ENCODE measurements at places on chromosomes 1 and 21.

GRCh38 chr1:212482637-212483441 lies 50.1 kb downstream of the NENF start:
- DNase-seq = no peak

- peak; percentile 57 for DNase-seq
Observed at GRCh38 chr1:218249338-218250140, 35.6 kb upstream of the RRP15 start.

GRCh38 chr1:1373815-1374588 lies 1.0 kb downstream of the AURKAIP1 start:
- DNase-seq = no peak

DNA sequence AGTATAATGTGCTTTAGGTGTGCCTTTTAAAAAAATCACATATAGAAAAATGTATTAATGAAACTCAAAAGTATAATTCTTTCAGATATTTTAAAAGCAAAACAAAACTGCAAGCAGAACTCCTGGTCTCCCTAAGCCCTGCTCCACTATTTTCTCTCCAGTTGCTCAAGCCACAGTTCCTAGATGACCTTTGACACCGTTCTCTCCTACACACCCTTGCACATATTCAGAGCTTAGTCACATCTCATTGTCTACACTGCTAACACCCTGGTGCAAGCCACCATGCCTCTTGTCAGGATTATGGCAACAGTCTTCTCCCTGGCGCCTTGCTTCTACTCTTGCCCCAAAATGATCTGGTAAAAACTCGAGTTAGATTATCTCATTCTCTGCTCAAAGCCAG lies 50.2 kb upstream of the ROR1 start:
- no peak for DNase-seq

DNA sequence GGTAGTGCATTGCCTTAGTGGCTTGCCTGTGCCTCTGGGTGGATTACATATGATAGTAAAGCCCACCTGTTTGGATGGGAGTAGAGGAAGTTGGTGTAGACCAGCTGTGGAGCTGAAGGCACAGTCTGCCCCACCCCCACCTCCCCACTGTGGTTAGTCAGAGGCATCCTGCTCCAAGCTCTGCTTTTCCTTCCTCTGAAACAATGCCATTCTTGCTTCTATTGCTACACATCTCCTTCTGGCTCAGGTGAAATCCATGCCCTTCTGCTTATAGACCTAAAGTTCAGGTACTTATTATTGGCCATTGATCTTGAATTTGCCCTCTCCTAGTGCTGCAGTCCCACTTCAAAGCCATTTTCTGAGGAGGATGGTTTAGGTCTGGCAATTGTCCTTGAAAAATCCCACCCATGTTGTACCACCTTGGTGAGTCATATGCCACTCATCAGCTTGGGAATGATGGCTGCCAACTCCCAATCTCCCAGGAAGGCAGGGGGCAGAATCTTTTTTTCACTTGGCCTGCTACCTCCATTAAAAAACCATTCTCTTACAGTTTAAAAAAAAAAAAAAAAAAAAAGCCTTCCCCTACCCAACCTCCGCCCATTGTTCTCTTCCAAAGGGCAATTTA lies 6.7 kb upstream of the TXLNA start:
- DNase-seq = no peak

- DNase-seq = no peak
Observed at GRCh38 chr1:27614625-27615344, 10.8 kb upstream of the AHDC1 start.

- no peak for DNase-seq
Observed at GRCh38 chr1:161351482-161351881, 16.2 kb downstream of the CFAP126 start.

- DNase-seq = no peak
Observed at GRCh38 chr1:60857851-60858250, 224.5 kb upstream of the NFIA start.

DNA sequence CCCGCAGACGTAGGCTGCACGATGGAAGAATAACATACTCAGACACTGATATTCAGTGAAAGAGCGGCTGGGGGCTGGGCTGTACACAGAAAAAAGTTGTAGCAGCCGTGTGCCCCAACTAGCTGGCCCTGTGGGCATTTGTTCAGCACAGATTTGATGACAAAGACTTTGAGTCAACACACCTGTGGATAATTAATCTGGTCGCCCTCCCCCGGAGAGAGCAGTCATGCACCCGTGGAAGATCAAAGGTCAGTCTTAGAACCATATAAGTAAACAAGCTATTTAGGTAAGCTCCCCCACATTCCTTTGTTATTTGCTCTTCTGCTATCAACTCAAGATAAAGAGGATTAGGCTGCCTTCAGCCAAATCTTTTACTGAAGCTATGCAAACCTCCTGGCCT lies 148.4 kb upstream of the HMCN1 start:
- DNase-seq = no peak

GRCh38 chr1:6130036-6130435 lies 50.1 kb downstream of the CHD5 start:
- no peak for DNase-seq

DNA sequence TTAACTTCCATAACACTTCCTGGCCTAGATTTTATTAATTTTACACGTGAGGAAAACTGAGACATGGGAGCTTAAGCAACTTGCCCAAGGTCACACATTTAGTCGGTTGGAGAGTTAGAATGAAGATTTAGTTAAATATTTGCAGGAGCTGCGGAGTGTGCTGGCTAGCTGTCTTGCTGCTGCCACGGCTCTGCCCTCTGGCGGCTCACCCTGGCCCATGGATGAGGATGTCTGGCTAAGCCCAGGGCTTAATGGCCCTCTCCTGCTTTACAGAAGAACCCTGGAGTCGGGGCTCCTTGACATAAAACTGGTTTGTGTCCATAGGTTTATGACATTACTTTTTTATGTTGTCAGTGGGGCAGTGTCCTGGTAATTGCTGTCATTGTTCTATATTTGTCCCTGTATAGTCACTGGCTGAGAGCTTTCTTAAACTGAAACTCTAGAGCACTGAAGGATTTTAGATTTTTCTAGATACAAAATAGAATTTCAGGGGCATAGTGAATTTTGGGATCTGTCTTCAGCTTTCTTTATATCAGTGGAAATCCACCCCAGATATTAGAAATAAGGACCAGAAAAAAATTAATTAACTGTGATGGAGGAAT lies 88.9 kb upstream of the WLS start:
- DNase-seq = peak; percentile 49

DNA sequence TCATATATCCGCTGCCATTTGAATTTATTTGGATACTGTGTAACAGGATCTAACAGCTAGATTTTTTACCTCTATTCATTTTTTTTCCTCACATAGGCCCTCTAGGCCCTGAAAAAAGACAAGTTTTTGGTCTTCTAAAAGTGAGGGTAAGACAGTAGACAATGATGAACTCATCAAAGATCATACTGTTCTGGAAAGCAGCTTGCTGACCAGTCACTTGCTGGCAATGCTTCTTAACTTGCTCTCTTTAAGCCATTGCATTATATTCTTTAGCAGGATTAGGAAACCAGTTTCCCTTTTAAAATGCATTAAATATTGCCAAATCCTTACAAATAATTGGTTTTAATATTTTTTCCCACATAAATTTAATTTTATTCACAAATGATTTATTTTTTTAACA lies 65.5 kb downstream of the SYT14 start:
- no peak for DNase-seq

DNA sequence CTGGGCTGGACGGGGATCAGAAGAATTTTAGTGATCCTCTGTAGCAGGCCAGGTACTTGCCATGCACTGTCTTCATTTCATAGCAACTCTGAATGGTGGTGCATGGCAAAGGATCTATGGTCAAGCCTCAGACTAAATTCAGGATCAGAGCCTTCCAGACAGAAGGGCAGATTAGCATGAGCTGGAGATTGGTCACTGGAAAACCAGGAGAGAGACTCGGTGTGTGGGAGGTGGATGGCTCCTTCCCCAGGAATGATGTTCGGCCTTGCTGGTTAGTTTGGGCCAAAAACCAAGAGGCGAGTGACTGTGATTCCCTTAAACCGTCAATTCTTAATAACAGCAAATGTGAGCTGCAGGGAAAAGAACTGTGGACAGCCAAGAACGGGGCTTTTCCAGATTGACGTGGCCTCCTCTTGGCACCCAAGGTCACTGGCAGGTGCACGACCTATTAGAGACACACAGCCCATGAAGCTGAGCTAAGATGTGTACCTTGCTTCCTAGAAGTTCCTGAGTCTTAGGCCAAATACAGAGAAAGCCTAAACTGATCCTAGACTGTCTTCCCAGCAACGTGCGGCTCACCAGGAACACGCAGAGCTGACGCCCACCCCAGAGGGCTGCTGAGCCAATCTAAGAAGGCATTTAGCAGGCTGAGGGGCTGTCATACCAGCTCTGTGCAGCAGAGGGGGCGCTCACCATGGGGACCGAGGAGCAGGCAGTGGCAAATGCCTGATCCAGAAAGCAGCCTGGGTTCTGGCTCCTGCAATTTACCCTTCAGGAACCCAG lies 18.5 kb downstream of the ALDH4A1 start:
- DNase-seq = peak; percentile 31

DNA sequence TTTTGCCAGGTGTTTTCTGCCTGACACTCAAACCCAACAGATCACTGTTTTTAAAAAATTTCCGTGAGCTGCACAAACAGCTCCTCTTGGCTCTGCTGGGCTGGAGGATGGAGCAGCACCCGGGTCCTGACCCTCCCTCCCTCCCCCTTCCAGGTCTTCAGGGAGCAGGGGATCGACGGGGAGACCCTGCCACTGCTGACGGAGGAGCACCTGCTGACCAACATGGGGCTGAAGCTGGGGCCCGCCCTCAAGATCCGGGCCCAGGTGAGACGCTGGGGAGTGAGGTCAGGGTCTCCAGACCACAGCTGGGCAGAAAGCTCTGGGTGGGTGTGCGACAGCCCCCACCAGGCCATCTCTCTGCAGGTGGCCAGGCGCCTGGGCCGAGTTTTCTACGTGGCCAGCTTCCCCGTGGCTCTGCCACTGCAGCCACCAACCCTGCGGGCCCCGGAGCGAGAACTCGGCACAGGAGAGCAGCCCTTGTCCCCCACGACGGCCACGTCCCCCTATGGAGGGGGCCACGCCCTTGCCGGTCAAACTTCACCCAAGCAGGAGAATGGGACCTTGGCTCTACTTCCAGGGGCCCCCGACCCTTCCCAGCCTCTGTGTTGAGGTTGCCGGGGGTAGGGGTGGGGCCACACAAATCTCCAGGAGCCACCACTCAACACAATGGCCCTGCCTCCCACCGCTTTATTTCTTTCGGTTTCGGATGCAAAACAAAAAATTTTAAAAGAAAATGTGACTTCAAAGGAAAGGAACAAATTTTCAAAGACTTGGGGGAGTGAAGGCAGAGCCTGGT lies 15.3 kb downstream of the NOC2L start:
- DNase-seq = no peak

GRCh38 chr1:53303726-53304515 lies 23.9 kb downstream of the LRP8 start:
- DNase-seq = no peak

DNA sequence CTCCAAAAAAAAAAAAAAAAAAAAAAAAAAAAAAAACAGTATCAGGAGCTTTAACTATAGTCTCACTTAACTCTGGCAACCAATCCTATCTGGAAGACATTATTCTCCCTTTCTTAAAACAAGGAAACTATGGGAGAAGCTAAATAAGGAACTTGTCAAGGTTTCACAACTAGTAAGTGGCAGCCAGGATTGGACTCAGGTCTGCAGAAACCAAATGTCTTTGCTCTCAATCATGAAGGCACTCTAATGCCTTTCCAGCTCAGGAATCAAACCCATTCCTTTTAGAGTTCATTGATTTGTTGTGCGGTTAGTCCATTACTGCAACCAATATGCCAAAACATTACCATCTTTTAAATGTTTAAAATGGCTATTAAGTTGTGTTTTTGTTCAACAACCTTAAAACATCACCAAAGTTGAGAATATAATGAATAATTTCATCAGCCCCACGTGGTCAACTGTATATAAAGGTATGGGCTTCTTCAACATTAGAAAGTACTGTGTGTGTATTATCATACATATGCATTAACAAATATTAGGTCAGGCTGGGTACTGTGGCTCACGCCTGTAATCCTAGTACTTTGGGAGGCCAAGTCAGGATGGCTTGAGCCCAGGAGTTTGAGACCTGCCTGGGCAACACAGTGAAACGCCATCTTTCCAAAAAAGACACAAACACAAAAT lies 1.5 kb downstream of the EPRS1 start:
- DNase-seq = no peak

DNA sequence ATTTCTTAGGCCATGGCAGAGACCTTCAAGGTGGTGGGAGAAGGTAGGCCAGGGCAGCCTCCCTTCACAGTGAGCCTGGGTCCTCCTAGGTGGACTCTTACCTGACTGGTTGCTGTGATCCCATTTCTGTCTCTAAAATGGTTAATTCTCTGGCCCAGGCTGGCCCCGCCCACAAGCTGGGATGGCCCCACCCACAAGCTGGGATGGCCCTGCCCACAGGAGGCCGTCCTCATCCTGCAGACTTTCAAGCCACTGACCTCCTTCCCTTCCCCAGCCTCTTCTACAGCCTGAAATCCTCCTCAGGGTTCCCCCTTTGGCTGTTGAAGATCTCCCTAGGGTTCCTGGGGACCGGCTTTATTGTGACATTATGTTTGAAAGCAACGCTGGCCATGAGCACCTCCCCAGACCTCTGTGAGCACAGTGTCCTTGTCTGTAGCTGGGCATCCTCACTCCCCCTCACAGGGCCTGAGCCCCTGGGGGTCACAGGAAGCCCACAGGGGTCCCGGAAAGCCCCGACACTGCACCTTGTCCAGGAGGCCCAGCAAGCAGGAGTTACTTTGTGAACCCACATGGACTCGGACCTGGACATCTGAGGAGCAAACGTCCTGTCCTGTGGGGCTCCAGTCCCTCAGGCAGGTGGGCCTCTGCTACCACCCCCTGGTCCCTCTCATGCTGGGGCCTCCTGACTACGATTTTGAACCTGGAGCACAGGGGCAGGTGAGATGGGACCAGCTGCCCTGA lies 621.7 kb downstream of the MATN1 start:
- DNase-seq = no peak

DNA sequence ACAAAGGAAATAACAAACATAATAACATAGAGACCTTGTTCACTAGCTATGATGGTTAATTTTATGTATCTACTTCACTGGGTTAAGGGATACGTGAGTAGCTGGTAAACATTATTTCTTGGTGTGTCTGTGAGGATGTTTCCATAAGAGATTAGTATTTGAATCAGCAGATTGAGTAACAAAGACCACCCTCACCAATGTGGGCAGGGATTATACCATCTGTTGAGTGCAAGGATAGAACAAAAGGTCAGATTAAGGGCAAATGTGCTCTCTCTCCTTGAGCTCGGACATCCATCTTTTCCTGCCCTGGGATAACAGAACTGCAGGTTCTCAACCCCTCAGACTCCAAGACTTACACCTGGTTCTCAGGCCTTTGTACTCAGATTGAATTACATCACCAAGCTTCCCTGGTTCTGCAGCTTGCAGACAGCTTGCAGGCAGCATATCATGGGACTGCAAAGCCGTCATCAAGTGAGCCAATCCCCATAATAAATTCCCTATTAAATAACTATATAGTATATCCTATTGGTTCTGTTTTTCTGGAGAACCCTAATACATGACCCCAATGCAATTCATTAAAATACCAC lies 9.2 kb downstream of the SPATA6 start:
- DNase-seq = peak; percentile 65

Data from NCI-H2029 (cell line).